ENCODE measurements at places on chromosomes 4 and X.

DNA sequence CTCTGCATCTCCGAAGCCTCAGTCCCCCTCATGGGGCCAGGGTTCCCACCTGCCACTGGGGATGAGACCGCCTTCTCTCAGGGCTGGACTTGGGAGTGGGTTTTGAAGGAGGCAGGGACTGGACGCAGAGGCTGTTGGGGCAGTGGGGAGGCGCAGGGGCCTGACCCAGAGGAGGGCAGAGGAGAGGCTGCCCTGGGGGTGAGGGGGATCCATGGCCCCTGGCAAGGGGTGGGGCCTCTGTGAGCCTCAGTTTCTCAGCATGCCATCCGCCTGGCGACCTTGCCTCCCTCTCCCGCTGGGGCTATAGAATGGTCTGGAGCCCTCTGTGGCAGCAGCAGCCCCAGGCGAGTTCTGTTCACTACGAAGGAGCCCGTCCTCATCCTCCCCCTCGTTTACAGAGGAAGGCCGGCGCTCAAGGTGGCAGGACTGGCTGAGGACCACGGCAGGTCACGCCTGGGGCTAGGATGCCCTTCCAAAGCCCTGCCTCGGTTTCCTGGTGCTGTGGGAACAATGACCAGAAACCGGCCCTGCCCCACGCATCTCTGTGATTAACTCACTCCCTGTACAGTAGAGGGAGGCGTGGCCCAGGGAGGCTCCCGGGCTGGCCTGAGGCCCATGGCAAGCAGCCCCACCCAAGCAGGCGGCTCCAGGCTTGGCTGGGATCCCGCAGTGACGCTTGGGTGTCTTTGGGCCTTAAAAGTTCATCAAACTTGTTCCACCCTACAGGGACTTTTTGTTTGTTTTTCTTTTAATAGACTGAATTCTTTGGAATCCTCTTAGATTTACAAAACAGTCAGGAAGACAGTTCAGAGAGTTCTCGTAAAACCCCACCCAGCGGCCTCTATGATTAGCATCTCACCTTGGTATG is 16.0 kb upstream of the SH3TC1 start:
- DNase-seq, result no peak

- DNase-seq, result no peak
These were observed 29.2 kb upstream of the LARP1B start for GRCh38 chr4:128031756-128032384.

GRCh38 chr4:182924497-182924896 is 7.3 kb upstream of the DCTD start:
- no peak for DNase-seq

DNA sequence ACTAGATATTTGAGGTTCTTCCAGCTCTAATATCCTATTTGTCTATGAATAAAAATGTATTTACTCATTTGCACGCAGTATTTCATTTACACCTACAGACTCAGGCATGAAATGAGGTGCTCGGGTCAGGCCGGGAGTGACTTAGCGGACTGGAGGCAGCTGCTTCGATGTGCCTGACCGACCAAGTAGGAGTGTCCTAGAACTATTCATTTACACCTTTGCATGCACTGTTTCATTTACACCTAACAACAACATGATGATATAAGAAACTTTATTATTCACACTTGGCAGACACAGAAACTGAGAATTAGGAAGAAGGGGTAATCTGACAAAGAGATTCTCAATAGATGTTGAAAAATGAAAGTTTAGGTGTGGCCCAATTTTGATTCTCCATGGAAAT is 28.7 kb upstream of the FAT1 start:
- DNase-seq, result no peak

DNA sequence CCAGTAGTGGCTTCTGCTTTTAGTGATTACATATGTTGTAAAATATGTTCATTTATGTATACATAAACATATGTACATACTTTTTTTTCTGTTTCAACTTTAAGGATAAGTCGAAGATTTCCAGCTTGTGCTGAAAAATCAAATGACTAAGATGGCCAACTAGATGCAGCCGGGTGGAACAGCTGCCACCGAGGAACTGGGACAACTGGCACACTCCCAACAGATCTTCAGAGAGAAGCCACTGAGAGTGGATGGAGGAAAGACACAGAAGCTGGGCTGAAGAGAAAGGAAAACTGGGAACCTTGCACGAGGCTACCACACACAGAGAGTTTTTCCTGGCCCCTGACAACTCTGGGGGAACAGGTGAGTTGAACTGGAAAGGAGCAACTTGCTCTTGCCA is 207.5 kb downstream of the FAM47B start:
- no peak for DNase-seq

DNA sequence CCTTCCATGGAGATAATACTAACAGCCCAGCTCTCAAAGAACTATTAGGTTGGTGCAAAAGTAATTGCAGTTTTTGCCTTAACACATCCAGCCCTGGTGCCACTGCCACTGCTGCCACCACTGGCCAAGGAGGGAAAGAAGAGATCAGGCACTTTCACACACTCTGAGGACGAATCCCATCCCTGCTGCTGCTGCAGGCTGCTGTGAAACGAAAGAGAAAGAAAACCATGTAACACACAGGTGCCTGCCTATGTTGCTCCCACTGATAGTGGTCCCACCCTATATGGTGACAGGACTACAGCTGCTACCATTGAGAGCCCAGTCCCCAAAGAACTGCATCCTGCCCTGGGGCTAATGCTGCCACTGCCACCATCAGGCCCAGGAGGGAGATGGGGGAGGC is 35.1 kb downstream of the TMLHE start:
- DNase-seq, result no peak

- DNase-seq, result no peak
These were observed 89.8 kb downstream of the PLAC1 start for GRCh38 chrX:134568285-134569016.

DNA sequence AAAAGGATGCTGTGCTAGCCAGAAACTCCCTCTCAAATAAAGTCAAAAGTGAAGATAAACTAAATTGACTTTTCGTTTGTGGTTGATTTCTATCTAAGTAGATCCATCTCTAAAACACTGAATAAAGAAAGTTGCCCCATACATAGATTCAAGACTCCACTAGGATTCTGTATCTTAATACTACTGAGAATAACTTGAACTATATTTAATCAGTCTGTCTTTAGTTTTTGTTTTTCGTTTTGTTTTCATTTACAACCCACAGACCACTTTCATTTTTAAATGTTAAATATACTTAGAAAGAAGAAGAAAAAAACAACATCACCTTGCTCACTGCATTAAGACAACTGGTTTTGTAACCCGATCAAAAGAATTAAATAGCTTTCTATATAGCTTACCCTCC is 655.0 kb downstream of the RPA4 start:
- no peak for DNase-seq
